Frontal cortex (tissue), 4 donors: ENCODE measurements at places on chromosomes 11 and 22. TPM values are rescaled to one million over a fixed set of nuclear protein-coding genes. Genes with fewer than 3 reads are reported as not detected.
A peak's percentile ranks its signal among the peaks of the same experiment; 100 is the strongest.

DNA sequence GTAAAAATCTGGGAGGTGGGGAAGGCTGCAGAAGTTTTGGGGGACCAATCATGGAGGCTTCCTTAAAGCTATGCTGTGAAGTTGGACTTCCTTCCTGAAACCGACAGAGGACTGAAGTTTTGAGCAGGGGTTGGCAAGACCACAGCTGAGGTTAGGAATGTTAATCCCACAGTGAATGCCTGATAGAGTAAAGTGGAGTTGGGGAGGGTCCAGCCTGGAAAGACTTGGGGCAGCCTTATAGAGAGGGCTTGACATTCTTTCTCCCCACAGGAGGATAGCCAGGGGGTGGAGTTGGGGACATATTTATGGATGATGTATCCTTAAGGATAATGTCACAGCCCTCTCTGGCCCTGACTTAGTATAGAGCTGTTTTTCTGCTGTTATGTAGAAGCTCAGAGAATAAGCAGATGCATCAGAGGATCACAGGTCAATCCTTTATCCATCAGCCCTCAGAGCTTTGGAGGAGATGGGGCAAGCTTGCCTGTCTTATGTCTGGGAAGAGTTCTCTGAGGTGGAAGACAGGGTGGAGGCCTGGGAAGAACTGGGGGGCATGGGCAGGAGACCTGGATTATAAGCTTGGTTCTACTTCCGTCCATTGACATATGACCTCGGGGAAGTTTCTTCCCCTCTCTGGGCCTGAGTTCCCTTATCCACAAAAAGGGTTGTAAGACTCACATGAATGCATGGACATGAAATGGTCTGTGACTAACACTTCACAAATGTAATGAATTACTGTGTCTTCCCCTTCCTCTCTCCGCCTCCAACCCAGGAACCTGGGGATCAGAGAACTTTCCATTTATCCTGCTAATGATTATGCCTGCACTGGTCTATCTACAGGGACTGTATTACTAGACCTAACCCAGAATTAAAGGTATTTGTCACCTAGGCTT, 317.8 kb downstream of the MIAT start:
- no peak for DNase-seq

- DNase-seq = no peak
Measured at GRCh38 chr22:18013436-18013835, 10.9 kb downstream of the MICAL3 start.

DNA sequence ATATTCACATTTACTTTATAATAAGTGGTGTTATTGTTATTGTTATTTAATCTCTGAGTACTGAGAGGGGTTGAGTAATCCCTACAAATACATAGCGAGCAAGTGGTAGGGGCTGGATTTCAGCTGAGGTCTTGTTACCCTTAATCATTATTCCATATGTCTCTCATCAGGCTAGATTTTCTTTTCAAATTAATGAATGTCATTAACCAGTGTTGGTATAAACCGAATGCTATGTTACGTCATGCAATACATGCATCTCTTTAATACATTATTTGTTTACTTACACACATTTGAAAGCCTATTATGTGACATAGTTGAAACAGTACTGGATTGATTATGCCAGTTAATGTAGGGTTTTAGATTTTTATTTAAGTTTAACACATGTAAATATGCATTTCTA, 18.9 kb downstream of the PDGFD start:
- DNase-seq = no peak

- DNase-seq = no peak
Measured at GRCh38 chr11:69278091-69278867, 15.7 kb upstream of the MYEOV start.

DNA sequence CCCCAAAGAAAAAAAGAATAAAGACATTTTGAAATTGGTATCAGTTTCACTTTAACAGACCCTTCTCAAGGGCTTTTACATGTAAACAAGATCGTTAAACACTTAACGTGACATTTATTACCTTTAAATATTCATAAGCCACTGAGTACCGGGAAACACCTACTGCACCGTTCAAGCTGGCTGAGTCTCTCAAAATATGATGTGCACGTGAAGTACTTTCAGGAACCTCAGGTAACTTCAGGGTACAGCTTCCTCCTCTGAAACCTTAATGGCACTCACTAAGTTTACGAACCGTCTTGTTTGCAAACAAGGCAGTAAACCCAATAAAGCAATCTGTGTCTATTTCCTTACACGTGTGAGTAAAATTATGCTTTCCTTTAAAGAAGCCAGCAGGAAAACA, 105.5 kb upstream of the TENM4 start:
- no peak for DNase-seq

GRCh38 chr11:35047179-35047578, 91.8 kb upstream of the CD44 start:
- no peak for DNase-seq

The IGLL1 gene
- total RNA-seq = not detected

DNA sequence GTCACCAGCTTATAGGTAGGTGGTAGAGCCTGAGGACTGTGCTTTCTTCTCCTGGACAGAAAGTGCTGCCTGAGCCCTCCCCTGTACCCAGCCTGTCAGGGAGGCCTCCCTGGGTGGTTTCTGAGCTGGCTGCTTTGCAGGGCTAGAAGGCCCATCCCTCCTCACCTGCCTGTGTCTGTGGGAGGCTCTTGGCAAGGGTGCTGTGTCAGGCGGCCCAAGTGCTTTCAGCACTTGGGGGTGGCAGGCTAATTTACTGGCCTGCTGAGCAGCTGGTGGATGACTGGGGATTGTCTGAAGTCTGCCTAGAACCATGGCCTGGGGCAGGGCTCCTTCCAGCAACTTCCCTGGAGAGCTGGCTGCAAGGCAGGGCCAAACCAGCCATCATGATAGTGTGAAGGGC, 139.0 kb upstream of the NAV2 start:
- DNase-seq = no peak

- DNase-seq = no peak
Measured at GRCh38 chr11:97574976-97575665, 1185.3 kb downstream of the JRKL start.

The APOA5 gene
- not detected for total RNA-seq

GRCh38 chr11:60492488-60493009, at the start of gene MS4A12:
Gene MS4A12, plus strand, starts transcription at chr11:60492778. Its CDS starts 4,541 bp downstream, at chr11:60497319.
- DNase-seq = no peak

GRCh38 chr22:42180349-42180842, 49.8 kb upstream of the CYP2D6 start:
- DNase-seq = no peak

GRCh38 chr22:30782613-30783012, 87.9 kb downstream of the OSBP2 start:
- DNase-seq = no peak

The OR5T3 gene
- not detected for total RNA-seq

DNA sequence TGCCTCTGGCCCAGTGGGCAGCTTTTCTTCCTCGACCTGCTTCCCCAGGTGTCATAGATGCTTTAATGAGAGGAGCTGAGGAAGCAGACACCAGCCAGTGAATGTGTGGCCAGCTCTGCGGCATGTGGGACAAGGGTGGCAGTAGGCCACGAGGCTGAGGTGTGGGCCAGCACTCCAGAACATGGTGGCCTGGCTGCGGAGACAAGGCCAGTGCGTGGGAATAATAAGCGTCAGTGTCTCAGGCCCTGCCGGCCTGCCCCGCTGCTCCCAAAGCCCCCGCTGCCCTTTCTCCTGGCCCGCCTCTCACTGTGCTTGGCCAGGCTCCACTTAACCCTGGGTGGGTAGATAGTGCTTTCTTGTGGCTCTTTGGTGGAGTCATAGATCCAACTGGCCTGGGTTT, 2.1 kb downstream of the MAPK8IP1 start:
- DNase-seq = no peak

GRCh38 chr11:19338375-19338774, 97.6 kb upstream of the E2F8 start:
- DNase-seq = no peak

- no peak for DNase-seq
Measured at GRCh38 chr11:133081020-133081419, 451.3 kb downstream of the OPCML start.

- DNase-seq = no peak
Measured at GRCh38 chr11:64641596-64642417, 50.8 kb downstream of the SLC22A12 start.

DNA sequence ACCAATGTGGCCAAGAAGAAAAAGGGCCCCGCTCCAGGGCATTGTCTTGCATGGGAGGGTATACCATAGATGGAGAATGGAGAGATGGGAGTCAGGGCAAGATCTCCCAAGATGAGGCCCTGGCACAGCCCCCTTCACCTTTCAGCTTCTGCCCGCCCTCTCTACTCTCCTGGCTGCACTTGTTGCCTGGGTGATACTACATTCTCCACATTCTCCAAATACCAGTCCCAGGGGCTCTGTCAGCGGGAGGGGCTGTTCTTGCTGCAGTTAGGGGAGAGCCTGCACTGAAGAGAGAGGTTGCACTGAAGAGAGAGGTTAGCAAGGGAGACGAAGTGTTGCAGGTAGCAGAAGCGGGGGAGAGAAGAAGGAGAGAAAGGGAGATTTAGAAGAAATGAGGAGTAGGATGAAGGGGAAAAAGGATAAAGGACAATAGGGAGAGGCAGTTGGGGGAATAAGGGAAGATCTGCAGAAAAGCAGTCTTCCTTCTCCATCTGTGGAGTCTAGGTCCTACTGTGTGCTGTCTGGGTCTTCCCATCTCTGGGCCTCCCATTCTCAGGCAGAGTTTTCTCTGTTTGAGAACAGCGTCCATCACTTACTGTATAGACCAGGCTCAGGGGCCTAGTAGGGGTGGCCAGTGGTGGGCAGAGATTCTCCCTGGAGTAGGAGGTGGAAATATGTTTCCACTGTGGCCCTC, 8.0 kb downstream of the PHLDB1 start:
- DNase-seq = no peak

- DNase-seq = no peak
Measured at GRCh38 chr11:69938206-69938605, 119.0 kb upstream of the FGF3 start.

GRCh38 chr11:58647866-58648265, 25.4 kb downstream of the CNTF start:
- DNase-seq = no peak

The KCNJ11 gene
- total RNA-seq = 11.0 TPM

GRCh38 chr22:29744902-29745301, 21.9 kb downstream of the ZMAT5 start:
- DNase-seq = no peak

GRCh38 chr11:61294717-61295595, at the start of gene VWCE:
Gene VWCE, minus strand, starts transcription at chr11:61295316. Its CDS starts 279 bp downstream, at chr11:61295037.
- DNase-seq = peak; percentile 78

GRCh38 chr11:86592047-86592591, 80.3 kb downstream of the ME3 start:
- DNase-seq = no peak

DNA sequence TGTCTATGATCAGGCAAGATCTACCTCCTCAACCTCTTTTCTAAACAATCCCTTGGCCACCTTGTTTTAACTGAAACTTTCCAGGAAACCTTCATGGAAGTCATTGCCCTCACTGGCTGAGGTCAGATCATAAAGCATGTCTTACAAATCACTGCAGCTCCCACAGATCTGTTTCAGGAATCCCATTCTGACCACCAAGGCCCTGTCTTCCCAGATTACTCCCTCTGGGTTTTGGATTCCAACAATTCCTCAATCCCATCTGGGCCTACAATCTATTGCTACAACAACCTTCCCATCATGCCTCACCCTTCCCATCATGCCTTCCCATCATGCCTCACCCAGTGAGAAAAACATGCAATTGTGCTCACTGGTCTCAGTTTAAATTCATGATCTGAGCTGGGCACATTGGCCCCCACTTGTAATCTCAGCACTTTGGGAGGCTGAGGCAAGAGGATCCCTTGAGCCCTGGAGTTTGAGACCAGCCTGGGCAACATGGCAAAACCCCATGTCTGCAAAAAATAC, 15.9 kb downstream of the ADAMTS15 start:
- no peak for DNase-seq

- no peak for DNase-seq
Measured at GRCh38 chr11:47586098-47586855, at the start of gene FAM180B. Gene FAM180B, plus strand, starts transcription at chr11:47586678. Its CDS starts 91 bp downstream, at chr11:47586769.

The KCNC1 gene
- 5.3 TPM for total RNA-seq

The WNT11 gene
- 5.7 TPM for total RNA-seq

- no peak for DNase-seq
Measured at GRCh38 chr11:37812281-37812880, 1214.3 kb upstream of the RAG2 start.

GRCh38 chr22:36369922-36370791, 17.6 kb downstream of the MYH9 start:
- no peak for DNase-seq

DNA sequence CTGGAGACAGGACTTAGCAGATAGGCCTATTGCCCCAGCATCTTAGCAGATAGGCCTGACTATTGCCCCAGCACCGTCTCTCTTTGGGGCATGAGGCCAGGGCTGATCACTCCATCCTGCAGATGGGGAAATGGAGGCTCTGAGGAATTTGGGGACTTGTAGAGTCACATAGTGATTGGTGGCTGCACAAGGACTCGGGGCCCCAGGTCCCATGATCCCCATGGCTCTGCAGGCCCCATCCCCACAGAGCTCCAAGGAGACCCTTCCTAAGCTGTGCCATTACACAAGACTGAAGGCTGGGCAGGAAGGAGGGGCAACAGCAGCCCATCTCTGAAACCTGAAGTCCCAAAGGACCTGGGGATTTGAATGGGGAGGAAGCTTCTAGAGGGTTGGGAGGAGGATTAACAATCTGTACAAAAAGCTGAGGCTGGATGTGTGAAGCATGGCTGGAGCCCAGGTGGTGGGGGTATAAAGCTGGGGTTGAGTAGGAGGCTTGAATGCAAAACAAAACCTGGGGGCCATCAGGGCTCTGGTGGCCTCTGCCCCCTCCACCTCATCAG, 1.6 kb downstream of the ARAP1 start:
- no peak for DNase-seq

The CREB3L1 gene
- total RNA-seq = 0.41 TPM

The PLEKHA7 gene
- total RNA-seq = 6.9 TPM

GRCh38 chr11:8610532-8611116, 16.6 kb upstream of the STK33 start:
- no peak for DNase-seq

The OR6T1 gene
- not detected for total RNA-seq

- DNase-seq = no peak
Measured at GRCh38 chr11:122334546-122335339, 218.7 kb upstream of the BLID start.

The RBMXL2 gene
- total RNA-seq = not detected

GRCh38 chr11:114088836-114089235, 29.3 kb downstream of the ZBTB16 start:
- peak; percentile 51 for DNase-seq

DNA sequence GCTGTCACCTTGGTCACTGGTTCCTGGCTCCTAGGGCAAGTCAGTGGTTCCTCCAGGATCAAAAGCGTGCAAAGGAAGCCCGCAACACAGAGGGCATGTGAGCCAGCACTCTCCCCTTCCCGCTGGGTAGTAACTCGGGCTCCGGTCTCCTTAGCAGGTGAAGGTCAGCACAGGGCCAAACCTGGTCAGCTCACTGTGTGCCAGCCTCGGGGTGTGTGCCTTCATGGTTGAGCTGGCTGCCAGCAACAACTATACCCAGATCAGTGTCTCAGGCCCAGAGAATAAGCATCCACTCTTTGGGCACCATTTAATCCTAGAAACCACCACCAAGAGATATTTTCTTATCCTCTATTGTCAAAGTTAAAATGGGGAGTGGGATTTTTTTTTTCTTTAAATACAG, 16.1 kb upstream of the CCDC86 start:
- DNase-seq = no peak

GRCh38 chr11:68532727-68533369, 72.3 kb downstream of the PPP6R3 start:
- no peak for DNase-seq

GRCh38 chr11:69339041-69339733, 45.2 kb downstream of the MYEOV start:
- DNase-seq = no peak
